ENCODE measurements at places on chromosomes 4 and X.

DNA sequence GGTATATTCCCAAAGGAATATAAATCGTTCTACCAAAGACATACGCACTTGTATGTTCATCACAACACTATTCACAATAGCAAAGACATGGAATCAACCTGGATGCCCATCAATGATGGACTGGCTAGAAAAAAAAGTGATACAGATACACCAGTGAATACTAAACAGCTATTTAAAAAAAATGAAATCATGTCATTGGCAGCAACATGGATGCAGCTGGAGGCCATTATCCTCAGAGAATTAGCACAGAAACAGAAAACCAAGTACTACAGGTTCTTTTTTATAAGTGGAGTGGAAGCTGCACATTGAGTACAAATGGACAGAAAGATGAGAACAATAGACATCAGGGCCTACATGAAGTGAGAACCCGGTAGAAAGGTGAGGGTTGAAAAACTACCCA lies 81.4 kb downstream of the ANTXR2 start:
- no peak for DNase-seq

DNA sequence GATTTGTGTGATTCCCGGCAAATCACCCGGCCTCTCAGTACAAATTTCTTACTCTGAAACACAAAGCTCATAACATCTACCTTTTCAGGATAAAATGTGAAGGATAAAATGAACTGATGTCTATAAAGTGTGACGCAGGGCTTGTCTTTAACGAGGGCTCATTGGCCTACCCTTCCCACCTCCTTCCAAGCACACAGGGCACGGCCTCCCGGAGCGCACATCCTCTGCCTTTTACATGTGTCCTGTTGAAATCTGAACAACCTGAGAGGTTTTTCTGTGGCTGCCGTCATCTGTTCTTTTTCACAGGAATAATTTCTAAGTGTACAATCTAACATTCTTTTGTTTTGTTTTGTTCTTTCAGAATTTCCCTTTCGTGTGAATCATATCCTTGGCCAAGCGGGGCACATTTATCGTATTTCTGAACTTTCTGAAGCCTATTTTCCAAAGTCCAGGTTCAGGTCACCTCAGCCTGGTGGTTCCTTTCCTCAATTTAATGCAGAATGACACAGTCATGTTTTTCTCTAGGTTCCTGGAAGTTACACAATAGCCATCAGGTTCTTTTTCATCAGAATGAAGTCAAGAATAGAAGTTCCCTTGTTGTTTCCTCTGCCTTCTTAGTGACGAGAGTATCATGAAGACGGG lies 53.1 kb upstream of the SPRY1 start:
- DNase-seq: no peak

GRCh38 chr4:13399257-13399656 lies 84.9 kb downstream of the RAB28 start:
- DNase-seq: no peak

DNA sequence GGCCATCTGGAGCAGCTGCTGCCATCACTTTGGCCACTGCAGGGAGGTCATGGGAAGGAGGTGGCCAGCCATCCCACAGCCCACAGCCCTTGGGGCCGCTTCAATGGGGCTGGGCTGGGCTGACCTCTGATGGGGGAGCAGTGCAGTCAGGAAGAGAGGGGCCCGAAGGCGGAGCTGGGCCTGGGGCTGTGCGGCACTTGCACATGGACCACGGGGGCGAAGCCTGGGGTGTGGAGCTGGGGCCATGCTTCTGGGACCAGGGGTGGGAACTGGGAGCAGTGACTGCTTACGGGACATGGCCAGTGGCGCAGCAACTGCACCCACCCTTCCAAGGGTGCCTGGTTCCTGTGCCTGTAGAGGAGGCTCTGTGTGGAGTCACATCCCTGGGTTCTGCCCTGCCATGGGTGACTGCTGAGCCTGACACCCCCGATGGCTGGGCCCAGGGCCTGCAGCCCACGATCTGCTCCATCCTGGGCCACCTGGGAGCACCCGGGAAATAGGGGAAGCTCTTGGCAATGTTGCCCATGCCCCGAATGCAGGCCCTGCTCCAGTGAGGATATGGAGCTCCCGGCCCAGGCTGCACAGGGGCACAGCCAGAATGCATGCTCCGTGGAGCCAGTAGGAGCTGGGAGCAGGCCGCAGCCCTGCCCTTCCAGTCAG lies 22.4 kb upstream of the SULT1B1 start:
- no peak for DNase-seq

DNA sequence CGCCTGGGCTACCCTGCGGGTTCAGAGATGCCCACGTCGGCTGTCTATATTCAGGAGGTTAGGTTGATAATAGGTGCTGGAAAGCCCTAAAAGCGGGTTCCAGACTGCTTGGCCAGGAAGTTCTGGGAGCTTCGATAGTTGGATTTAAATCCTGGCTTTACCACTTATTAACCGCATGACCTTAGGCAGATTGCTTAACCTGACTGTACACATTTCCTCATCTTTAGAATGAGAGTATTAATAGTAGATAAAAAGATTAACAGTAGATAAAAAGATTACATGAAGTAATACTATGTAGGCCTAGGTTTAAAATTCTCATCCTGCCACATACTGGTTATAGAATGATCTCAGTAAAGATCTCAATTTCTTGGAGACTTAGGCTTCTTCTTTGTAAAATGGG lies 75.0 kb upstream of the ESX1 start:
- no peak for DNase-seq
